LHCN-M2 (cell line): ENCODE measurements at places on chromosomes 7 and 10. TPM values are rescaled to one million over a fixed set of nuclear protein-coding genes. Genes with fewer than 3 reads are reported as not detected.

- no peak for DNase-seq
These were observed 234.1 kb downstream of the FOXP2 start for GRCh38 chr7:114648680-114649079.

DNA sequence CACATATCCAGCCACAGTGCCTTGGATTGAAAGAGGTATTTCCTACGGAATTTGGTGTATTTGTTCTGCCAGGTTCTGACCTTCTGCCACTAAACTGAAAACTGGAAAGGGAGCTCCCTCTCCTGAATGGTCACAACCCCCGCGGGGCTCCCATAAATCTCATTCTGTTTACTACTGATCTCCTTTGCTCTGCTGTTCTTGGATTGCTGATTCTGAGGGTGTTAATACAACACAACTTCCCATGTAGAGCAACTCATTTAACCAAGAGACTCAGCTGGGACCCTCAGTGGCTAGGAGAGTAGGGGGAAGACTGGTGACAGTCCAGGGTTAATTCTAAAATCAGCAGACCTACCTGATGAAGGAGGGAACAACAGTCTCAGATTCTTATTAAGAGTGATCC is 662.9 kb downstream of the INHBA start:
- no peak for DNase-seq

GRCh38 chr10:11336722-11337162 is 274.7 kb downstream of the USP6NL start:
- DNase-seq, result no peak

DNA sequence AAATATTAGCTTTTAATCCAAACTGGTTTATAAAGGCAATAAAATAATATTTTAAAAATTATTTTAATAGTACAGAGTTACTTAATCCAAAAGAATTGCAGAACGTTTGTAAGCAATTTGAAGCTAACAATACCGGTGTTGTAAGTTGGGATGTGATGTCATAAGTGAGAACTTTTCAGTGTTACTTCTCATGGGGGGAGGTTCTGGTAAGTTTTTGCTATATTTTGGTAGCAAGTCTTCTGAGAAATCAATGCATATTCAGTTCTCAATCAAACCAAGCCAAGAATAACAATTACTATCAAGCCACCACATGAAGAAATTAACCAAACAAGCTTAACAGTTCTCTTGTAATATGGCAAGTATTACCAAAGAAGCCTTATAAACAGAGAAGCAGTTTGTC is 147.1 kb upstream of the ASAH2 start:
- DNase-seq, result peak; percentile 38

DNA sequence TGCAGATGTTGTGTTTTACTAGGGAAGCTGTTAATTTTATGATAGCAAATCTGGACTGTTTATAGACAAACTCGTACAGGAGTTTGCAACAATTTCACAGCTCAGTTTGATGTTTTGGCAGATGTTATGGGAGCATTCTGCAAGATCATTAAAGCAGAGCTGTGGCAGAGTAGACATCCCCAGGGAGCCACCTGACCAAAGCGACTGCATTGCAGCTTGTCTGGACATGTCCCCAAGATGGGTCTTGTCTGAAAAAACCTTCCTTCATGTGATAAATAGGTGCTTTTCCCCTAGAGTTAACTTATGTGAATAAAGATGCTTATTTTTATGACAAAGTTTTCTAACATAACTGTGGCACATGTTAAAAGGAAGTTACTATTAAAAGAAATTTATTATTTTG is 91.2 kb upstream of the GPR141 start:
- no peak for DNase-seq

The HMX3 gene
- not detected in 2 replicates for total RNA-seq

GRCh38 chr7:121623130-121623872 is 227.2 kb upstream of the FAM3C start:
- DNase-seq, result no peak

The SLC18A3 gene
- total RNA-seq, result not detected in 2 replicates

DNA sequence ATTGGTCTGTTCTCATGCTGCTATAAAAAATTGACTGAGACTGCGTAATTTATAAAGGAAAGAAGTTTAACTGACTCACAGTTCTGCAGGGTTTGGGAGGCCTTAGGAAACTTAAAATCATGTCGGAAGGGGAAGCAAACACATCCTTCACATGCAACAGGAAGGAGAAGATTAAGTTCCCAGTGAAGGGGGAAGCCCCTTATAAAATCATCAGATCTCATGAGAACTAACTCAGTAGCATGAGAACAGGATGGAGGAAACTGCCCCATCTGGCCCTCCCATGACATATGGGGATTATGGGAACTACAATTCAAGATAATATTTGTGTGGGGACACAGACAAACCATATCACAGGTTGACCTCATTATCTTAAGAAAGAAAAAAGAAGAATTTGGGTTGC is 134.5 kb downstream of the PPP1R3A start:
- DNase-seq, result no peak

The ARMH3 gene
- total RNA-seq, result 6.9 and 8.1 TPM in 2 replicates

The OPN4 gene
- total RNA-seq, result not detected in 2 replicates
